Effector CD4-positive, alpha-beta T cell (primary cell): ENCODE measurements at places on chromosomes 12 and 14.
A peak's percentile ranks its signal among the peaks of the same experiment; 100 is the strongest.

DNA sequence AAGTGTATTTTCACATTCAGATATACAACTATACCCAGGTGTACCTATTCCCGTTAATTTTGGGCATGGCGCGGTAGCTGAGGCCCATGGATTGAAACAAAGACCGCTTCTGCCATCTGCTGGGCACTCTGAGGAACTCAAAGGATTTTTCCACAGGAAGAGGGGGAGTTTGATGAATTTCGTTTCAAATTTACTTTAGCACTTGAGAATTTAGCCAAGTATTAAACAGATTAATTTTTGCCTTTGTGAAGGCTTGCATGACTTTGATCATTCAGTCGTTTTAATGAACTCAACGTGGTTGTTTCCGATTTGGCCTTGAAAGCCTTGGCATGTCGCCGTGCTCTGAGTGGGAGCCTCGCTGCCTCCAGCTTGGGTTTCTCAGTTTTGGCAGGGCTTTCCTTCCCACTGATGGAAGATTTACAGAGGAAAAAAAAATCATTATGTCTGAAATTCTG is 153.2 kb upstream of the DDHD1 start:
- DNase-seq = peak; percentile 6

DNA sequence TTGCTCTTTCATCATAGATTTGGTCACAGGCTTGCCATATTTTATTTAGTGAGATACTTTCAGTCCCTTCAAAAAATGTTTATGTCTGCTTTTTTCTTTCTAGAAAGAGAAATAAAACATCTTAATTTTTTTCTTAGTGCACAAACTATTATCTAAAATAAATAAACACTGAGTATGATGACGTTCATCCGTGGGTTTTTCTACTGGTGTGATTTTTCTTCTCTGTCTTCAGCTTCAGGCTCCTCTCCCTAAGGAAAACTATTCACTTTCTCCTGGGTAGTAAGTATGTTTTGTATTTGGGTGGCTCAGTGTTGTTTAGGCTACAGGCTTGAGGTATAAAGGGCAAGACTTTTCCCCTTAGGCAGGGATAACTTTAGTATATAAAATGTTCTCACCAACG is 154.7 kb downstream of the DACT1 start:
- no peak for DNase-seq

GRCh38 chr12:63003223-63003819 is 68.4 kb upstream of the PPM1H start:
- no peak for DNase-seq

DNA sequence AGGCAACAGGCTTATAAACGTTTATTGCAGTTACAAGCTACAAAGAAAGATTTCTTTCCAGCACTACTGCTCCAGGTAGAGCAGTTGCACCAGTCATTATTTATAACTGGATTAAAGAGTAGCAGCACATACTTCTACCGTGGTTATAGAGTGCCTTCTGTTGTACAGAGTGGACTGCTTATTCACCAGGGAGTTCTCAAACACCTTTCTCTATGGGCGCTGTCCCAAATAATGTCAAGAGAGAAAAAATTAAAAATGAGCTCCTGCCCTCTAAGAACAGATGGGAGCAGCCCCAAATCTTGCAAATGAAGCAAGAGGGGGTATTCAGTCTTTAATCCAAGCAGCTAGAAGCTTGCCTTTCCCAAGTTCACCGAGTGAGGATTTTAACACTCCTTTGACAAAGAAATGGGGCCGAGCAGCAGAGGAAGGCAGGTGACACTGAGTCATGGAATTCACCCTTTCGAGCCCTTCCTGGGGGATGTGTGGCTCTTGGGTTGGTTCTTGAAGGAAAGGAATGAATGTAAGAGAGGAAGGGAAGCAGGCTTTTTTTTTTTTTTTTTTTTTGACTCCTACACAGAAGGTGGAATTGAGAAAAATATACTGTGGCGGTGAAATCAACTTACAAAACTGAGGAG is 181.2 kb downstream of the PRKCH start:
- DNase-seq = no peak

- DNase-seq = no peak
Observed at GRCh38 chr14:87896393-87897380, 96.3 kb downstream of the GALC start.

GRCh38 chr12:120820884-120821510 is 83.2 kb downstream of the SPPL3 start:
- DNase-seq = no peak

DNA sequence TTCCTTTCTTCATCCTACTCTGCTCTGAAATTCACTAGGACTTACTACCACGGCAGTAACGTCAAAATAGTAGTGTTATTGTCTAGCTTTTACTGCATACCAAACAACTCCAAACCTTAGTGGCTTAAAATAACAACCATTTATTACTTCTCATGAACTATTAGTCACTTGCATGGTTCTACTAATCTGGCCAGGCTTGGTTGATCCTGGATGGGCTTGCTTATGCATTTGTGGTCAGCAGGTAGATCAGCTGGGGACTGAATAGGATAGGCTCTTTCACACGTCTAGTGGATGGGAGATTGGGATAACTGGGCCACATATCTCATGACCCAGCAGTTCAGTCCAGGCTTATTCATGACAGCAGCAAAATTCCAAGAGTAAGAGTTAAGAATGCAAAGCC is 9.4 kb upstream of the SLC35F4 start:
- DNase-seq = no peak

GRCh38 chr12:72978999-72979398 is 706.8 kb downstream of the TRHDE start:
- DNase-seq = no peak

- no peak for DNase-seq
Observed at GRCh38 chr14:66824251-66824650, 316.3 kb downstream of the GPHN start.

- no peak for DNase-seq
Observed at GRCh38 chr12:59113831-59114615, 193.7 kb upstream of the LRIG3 start.
